ENCODE measurements at places on chromosomes 4 and X.

DNA sequence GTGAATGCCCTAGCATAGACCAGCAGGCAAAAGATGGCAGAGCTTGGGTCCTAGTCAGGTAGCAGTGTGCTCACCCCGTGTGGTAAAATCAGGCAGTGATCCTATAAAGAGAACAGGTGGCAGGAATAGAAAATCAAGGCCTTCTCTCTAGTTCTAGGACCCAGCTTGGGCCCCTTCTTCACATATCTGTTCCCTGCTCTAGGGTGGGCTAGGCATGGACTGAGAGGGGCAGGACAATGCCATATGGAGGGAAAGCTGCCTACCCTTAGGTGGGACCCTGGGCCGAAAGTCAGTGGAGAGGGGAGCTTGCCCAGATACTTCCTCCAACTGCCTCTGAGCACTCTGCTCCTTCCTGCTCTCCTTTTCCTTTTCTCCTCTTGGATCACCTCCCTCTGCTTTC is 117.4 kb upstream of the NALF2 start:
- no peak for DNase-seq

DNA sequence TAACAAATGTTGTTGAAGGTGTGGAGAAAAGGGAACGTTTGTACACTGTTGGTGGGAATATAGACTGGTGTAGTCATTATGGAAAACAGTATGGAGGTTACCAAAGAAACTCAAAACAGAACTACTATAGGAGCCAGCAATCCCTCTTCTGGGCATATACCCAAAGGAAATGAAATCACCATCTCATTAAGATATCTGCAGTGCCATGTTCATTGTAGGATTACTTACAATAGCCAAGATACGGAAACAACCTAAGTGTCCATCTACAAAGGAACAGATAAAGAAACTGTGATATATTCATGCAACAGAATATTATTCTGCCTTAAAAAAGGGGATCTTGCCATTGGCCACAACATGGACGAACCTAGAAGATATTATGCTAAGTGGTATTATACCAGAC is 22.2 kb downstream of the APBB2 start:
- DNase-seq, result no peak

DNA sequence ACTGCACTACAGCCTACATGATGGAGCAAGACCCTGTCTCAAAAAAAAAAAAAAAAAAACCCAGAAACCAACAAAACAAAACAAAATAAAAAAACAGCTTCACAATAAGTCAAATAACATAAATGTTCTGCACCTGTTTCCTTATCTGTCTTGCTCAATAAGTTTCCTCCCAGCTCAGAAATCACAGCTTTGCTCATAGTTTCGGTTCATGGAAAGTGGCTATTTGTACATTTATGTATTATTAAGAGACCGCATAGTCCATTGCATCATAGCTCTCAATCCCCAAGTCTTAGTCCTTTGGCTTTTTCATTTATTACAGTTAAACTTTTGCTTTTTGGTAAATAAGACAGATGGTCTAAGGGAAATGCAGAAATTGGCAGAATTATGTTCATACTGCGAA is 24.4 kb upstream of the CFAP299 start:
- no peak for DNase-seq

DNA sequence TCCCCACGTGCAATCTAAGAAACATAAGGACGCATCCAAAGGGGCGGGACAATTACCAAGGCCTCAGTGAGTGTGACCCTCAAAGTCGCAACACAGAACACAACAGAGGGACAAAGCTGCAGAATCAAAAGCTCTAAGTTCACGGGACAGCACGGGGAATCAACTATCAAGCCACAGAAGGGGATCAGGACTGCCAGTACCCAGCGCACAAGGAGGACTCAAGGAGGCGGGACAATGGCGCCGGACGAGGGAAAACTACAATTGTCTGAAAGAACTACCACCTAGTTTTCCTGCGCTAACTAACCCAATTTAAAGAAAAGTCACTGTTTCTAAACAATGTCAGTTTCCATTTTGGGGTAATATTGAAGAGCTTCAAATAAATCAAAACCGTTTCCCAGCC is 1.3 kb downstream of the FAM53A start:
- DNase-seq, result no peak

- DNase-seq, result no peak
These were observed 38.1 kb upstream of the EDA2R start for GRCh38 chrX:66676990-66677389.

GRCh38 chr4:89871211-89871610 is 23.4 kb upstream of the MMRN1 start:
- DNase-seq, result no peak

DNA sequence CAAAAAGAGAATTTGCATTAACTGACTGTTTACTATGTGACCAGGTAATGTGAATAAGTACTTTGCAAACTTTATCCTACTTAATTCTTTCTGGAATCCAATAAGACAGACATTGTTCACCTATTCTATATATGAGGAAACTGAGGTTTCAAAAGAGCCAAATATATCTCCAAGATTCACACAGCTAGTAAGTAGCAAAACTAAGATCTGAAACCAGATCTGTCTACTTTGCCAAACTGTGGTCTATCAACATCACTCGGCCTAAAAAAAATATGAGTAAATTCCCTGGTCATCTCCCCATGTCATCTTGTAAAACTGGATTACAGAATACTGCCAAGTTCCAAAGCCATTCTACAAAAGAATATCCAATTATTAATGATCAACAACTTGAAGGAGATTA is 52.8 kb downstream of the ANAPC10 start:
- DNase-seq, result no peak

DNA sequence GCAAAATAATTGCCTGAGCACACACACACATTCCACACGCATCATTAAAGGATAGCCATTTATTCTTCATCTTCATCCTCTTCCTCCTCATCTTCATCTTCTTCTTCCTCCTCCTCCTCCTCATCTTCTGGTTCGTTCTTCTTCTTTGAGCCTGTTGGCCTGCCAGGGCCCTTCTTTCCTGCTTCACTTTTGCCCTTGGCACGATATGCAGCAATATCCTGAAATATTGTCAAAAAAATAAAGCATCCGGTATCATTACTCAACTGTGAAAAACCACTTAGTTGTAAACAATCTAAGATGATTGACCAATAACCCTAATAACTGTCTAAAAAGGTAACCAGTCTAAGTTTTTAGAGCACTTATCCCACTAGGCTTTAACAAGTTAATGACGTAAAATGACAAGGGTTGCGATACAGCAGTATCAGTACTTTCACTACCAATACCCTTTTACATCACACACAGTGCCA is 2.1 kb downstream of the HMGB2 start:
- DNase-seq, result no peak

DNA sequence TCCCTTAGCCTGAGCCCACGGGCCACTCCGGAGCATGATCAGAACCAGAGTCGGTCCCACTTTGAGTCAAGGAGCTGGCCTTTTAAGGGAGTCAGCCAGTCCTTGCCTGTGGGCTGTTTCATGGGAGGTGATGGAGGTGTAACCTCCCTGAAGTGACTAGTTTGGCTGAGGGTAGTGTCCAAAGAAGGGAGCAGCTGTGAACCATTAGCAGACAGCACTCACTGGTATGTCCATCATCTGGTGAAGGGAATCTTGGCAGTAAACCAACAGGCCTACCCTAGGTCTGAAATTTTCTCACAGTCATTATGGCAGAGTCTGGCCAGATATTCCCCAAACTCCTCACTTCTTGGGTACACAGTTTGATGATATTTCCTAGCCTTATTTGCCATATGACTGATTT is 12.3 kb upstream of the REPS2 start:
- DNase-seq, result no peak

DNA sequence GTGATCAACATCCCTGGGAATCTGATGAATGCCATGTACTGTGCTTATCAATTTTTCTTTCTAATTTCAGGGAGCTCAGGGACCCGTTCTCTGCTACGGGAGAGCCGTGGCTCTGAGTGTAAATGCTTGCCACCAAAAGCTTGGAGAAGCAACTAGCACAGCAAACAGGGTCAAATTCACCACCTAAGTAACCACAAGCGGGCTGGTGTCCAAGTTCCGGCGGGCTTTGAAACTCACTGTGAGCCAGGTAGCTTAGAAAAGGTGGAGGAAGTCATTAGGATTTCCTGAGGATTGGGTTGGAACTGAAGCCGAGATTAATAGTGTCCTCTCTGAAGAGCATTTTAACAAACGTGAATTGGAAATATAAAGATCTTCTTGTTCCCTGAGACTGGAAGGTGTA is 87.2 kb downstream of the CLDN34 start:
- no peak for DNase-seq

DNA sequence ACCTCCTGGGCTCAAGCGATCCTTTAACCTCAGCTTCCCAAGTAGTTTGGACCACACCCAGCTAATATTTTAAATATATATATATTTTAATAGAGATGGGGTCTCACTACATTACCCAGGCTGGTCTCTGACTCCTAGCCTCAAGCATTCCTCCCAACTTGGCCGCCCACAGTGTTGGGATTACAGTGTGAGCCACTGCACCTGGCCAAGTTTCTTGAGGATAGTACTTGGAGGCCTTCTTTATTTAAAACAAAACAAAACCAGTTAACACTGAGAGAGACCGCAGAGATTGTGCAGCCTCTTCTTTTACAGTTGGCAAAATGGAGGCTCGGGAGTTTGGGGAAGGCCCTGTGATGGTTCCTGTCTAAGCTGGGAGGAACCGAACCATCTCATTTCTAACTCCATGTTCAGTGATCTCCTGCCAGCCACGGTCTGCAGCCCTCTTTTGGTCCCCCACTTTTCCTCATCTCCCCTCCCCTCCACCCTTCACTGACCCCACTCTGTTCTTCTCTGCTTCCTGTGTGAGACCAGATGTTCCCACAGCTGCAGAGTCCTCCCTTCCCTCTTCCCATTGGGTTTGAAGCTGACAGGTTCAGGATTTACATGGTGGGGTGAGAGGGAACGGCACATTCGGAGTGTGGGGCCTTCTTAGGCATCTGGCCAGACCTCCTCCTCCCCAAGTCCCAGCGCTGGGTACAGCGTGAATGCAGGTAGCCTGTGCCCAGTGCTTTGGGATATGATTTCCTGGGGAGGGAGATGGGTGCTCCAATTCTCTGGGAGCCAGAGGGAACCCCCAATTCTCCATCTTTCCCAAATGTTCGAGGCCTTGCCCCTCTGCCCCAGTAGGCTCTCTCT is 1.4 kb upstream of the SORCS2 start:
- no peak for DNase-seq

GRCh38 chr4:119765951-119766350 is 137.3 kb upstream of the PDE5A start:
- no peak for DNase-seq

- DNase-seq, result no peak
These were observed 2362.2 kb upstream of the AGA start for GRCh38 chr4:179804440-179804839.

DNA sequence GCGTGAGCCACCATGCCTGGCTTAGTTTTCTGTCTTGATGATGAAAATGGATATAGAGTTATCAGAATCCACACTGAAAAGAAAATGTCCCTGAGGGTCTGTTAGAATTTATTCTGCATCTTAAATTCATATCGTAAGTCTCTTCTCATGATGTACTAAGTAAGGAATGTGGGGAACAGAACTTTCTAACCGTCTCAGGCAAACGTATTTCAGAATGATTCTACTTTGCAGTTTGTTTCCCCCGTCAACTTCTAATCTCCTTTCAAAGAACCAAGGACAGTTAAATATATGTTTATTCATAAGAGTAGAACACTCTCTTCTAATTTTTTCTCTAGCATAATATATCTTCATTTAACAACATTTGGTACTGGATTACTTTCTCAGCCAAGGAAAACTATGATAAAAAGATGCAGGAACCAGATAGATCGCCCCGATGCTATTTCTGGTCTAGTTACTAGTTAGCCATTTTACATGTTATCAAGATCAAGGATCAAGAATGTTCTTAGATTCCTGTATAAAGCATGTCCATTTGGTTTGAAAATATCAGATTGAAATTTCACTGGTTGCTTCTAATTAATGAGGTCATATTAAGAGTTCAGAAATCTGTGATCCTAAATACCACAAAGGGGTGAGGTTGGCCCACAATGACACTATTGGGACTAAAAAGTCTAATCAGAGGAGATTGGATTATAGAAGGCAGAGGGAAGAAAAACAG is 49.5 kb downstream of the METTL14 start:
- no peak for DNase-seq

DNA sequence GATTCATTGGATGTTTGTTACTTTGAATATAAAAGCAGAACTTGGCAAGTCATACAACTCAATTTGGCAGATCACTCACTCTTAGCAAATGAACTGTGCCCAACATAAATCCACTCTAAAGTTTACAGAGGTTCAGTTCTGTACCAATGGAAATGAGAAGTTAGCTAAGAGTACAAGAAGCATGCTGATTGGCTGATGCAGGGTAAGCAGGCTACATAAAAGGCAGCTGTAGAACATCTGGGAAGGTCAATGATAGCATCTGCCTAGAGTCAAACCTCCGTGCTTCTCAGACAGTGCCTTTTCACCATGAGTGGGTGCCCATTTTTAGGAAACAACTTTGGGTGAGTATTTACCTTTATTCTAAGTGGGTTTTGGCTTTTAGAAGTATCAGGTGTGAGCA is at the start of gene TDO2:
Gene TDO2, plus strand, starts transcription at position 244 of the 400 bp plus-strand sequence. Its CDS starts 63 bp downstream, at position 307.
- no peak for DNase-seq

DNA sequence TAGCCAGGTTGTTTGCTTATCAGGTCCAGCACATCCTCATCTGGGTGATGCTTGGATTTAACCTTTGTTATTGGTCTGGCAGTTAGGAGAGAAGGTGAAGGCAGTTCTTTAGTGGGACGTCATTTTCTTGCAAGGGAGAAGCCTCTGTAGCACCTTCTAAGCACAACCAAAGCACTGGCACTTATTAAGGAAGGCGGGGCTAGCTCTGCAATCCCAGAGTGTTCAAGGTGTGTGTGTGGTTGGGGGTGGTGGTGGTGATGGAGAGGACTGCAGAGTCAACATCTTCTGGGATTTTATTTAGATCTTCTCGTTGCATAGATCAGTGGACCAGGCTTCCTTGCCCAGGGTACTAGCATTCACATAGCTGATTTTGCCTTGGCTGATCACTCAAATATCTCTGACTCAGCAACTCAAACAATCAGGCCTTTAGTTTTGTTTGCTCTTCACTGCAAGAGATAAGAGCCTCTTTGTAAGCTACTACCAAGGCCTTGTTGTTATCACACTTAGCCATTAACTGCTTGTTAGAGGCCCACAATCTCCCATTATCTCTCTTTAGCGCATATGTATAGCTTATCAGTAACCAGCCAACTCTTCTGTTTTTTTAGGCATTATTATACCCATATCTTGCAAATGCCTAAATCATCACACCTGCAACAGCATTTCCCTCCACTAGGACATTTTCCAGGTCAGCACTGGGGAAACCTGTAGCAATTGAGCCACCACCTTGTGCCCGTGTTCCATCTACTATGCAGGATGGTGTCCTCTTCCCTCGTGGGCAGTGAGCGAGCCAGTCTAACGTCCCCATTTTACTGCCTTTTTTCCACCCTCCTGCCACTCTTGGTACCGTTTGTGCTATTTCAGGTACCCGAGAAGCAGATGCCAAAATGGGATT is 36.5 kb upstream of the LINC00632 start:
- peak; percentile 59 for DNase-seq

GRCh38 chr4:94762326-94762725 is 4.6 kb downstream of the BMPR1B start:
- DNase-seq, result no peak

GRCh38 chr4:113785781-113786180 is 24.2 kb upstream of the CAMK2D start:
- DNase-seq, result peak; percentile 24
